Upper lobe of left lung (tissue), 6 donors: ENCODE measurements at places on chromosomes 1 and 21.
A peak's percentile ranks its signal among the peaks of the same experiment; 100 is the strongest.

- DNase-seq, result no peak
Measured at GRCh38 chr1:217270101-217270500, 360.8 kb downstream of the GPATCH2 start.

DNA sequence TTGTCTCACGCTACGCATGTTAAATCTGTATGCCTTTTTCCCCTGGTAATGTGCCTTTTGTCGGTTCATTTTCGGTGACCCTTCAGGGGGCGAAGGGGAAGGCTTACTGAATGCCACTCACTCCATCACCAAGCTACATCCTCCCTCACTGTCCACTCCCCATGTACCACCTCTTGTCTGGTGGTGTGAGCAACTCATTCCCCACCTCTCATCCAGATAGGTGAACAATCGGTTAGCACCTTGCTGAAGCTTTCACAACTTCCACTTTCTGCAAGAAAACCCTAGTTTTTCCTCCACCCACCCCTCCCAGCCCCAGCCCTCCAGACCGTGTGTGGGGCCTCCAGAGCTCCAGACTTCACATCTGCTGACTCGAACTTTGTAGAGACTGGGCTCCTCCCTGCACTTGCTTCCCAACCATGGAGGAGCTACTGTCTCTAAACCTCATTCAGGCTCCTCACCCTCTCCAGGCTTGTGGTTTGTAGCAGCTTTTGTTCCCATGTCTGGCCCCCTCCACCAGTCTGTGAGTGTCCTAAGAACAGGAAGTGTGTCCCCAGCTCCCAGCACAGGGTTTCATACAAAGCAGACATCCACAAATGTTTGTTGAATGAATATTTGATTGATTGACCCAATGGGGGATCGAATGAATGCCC lies 48.4 kb upstream of the RUNX3 start:
- DNase-seq, result no peak

- no peak for DNase-seq
Measured at GRCh38 chr1:39976732-39977131, 21.8 kb downstream of the MFSD2A start.

GRCh38 chr1:219585837-219586455 lies 27.0 kb downstream of the ZC3H11B start:
- DNase-seq, result no peak

GRCh38 chr21:34536311-34536710 lies 24.3 kb upstream of the KCNE1 start:
- no peak for DNase-seq

DNA sequence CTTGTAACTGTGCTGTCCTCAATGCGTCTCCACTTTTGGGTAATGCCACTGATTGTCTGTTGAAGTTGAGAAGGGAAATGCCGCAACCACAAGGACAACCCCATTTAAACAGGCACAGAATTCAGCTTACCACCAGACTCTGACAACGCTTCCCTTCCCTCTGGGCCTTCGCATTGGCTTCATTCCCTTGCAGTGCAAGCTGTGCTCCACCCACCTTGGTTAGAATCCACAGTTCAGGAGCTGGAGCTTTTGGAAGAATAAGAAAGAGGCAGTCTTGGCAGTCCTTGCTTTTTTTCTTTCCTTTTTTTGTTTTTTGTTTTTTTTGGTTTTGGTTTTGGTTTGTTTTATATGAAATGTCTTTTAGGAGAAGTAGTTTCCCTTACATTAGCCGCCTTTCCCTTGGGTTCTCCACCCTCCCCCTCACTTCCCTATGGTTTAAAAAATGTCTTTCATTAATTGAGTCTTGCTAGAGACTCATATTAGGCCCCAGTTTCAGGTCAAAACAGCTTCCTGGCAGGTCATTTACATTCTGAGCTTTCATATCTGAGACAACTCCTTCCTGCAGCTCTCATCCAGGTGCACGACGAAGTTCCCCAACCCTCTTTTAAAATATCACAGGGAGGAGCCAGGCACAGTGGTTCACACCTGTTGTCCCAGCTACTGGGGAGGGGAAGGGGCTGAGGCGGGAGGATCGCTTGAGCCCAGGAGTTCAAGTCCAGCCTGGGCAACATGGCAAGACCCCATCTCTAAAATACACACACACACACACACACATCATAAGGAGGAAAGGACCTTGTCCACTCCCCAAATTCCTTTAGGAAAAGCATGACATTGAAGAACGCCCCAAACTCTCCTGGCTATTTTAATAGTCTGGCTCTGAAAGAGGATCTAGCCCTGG lies 20.7 kb upstream of the LAX1 start:
- peak; percentile 23 for DNase-seq

- no peak for DNase-seq
Measured at GRCh38 chr21:19540287-19540686, 1136.7 kb upstream of the TMPRSS15 start.

GRCh38 chr1:2336499-2336898 lies 54.9 kb downstream of the MORN1 start:
- DNase-seq, result peak; percentile 70

DNA sequence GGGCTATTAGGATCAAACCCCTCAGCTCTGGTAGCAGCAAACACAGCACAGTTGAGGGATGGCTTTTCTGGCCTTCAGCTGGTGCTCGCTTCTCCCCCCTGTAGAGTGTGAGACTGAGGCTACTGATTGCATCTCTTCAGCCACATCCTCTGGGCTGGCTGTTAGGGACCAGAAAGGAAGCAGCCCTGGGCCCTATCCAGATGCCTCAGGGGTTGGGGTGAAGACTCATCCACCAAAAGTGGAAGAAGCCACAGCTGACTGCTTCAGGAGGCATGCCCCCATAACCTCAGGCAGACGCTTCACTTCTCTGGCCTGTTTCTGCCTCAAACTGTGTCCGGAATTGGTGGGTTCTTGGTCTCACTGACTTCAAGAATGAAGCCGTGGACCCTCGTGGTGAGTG lies 6.2 kb upstream of the TMEM200B start:
- DNase-seq, result no peak

GRCh38 chr1:19009882-19010321 lies 53.4 kb upstream of the IFFO2 start:
- no peak for DNase-seq

DNA sequence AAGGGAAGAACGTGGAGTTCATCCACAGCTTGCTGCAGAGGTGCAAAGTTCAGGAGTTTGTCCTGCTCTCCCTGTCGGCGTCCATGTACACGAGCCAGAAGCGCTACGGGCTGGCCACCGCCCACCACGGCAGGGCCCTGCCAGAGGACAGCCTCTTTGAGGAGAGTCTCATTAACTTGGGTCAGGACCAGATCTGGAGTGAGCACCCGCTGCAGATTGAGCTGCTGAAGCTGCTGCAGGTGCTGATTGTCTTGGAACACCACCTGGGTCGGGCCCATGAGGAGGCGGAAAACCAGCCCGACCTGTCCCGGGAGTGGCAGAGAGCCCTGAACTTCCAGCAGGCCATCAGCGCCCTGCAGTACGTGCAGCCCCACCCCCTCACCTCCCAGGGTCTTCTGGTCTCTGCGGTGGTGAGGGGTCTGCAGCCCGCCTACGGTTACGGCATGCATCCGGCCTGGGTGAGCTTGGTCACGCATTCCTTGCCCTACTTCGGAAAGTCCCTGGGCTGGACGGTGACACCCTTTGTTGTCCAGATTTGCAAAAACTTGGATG lies 73.8 kb upstream of the MORC3 start:
- DNase-seq, result peak; percentile 78

DNA sequence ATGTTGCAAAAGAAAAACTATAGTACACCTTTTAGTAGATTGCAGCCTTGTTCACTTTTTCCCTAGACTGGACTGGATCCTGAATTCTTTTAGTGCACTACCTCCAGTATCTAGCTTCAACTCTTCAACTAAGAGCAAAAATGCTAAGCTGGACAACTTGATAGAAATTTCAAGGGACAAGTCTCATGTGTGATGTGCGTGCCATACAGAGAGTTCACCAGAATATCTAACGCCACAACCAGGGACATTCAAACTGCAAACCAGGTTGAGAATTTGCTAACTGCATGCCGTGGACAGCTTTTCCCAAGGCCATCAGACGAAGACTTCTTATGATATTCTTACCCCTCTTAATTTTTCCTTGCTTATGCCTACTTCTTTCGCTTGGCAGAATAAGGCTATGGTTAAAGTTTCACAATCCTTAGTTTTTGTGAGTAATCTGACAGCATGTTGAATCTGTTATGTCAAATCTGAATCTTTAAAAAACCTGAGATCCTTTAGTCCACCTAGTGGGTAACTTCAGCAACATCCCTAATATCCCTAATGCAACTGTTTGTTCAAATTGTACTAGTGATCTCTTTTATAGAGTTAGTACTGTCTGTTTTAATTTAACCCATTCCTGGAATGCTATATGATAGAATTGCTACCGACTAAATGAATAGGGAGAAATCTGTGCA lies 66.4 kb downstream of the DDAH1 start:
- DNase-seq, result no peak

GRCh38 chr1:90509225-90510048 lies 207.7 kb downstream of the BARHL2 start:
- DNase-seq, result no peak

GRCh38 chr1:228852024-228852423 lies 116.7 kb downstream of the RHOU start:
- no peak for DNase-seq

DNA sequence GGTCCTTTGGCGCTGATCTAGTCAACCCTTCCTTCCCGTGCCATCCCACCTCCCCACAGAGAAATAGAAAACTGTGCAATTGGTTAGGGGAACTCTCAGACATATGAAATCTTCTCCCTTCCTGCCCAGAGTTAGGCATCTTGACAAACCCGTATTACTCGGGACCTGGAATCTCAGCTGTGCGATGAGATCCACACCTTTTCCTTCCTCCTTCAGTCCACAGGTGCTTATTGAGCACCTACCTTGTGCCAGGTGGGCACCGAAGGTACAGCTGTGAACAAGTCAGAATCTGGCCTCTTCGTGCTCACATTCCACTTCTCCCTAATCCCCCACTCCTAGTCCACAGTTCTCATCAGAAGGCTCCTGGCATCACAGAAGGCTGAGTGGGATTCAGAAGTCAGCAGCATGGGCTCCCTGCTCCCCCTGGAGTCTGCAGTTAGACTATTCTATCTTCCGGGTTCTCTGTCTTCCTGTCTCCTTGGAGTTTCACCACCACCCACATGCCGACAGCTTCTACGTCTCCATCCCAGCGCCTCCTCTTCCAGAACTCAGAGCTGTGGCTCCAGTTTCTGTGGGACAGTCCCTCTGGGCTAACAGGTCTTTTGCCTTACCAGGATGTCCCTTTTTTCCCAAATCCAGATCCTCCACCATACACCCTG lies 23.0 kb downstream of the KNCN start:
- no peak for DNase-seq

- peak; percentile 30 for DNase-seq
Measured at GRCh38 chr1:54798769-54799641, 2.1 kb downstream of the TTC22 start.

GRCh38 chr21:46168238-46168637 lies 12.9 kb upstream of the FTCD start:
- peak; percentile 52 for DNase-seq

DNA sequence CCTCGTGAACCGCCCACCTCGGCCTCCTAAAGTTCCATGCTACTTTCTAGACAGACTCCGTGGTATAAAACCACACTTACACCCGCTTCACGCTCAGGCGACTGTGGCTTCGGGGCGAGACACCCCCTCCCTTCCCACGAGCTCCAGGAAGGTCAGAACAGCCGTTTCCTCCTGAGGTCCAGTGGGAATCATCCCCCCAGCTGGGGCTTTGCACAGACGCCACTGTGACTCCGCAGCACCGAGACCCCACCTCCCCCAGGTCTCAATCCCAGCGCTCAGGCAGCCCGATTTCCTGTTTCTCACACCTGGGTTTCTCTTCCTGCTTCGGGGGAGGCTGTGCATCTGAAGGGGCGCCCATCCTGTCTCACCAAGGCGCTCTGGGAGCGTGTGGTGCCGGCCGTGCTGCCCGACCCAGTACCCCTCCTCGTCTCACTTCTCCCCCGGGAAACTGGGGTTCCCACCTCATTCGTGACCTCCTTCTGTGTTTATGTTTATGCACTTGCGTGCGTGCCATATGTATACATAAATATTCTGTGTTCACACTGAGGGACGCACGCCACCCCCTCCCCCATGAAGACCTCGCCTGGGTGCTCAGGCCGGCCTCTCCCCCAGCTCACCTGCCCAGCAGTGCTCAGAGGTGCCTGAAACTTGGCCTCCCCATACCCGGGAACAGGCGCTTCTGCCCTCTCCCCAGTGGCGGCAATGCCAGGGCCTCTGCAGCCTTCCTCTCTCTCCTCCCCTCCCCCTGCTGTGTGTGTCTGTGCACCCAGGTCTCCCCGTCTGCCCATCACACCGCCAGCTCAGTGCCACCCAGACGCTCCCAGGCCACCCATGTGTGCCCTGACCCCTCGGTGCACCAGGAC lies 14.6 kb downstream of the SLC35E2B start:
- DNase-seq, result no peak

DNA sequence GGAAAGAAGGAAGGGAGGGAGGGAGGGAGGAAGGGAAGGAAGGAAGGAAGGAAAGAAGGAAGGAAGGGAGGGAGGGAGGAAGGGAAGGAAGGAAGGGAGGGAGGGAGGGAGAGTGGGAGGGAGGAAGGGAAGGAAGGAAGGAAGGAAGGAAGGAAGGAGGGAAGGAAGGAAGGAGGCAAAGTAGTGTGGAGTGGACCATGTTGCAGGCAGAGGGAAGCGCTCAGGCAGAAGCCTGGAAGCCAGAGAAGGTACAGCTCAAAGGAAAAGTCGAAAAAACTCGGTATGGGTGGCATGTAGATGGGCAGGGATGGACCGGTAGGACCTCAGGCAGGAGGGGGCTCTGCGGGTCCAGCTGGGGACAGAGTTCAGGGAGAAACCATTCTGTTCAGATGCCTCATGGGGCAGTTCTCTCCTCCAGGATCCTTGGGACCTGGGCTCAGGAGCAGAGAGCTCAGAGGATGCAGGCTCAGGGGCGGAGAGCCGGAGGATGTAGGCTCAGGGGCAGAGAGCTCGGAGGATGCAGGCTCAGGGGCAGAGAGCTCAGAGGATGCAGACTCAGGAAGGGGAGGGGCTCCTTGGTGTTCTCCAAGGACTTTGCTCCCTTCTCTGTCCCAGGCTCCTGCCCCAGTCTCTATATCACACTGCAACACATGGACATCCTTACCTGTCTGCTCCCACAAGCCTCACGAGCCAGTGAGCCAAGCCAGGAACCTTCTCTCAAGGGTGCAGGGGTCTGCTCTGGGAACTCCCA lies 13.6 kb upstream of the PADI3 start:
- DNase-seq, result no peak

DNA sequence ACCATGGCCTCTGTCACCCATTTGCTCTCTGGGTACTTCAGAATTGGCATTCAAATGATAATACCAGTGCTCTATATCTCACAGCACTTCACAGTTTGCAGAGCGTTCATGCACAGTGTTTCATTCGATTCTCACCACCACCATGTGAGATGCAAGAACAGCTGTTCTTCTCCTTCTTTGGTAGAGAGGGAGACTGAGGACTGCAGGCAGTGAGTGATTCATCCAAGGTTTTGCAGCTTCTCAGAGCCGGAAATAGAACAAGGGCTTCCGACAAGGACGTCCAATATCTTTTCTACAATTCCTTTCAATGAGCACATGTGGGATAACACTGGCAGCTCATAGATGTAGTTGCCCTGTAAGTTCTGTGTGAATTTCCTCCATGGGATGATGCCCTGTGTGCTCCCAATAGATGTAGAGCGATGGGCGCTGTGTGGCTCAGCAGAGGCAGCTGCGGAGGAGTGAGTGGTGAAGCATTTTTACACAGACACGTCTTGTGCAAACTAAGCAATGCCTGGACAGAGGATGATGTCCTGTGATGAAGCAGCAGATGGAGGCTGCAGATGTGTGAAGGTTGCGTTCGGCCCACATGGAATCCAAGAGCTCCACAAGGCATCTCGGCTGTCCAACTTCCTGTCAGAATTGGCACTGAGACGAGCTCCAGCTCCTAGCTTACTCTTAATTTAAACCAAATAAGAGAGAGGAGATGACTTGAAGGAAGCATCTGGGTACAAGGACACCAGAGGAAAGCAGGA lies 24.9 kb downstream of the MT1HL1 start:
- no peak for DNase-seq

GRCh38 chr1:25820247-25821111 lies 725 bp downstream of the MTFR1L start:
- DNase-seq, result no peak
